CD4-positive, alpha-beta memory T cell (primary cell): ENCODE measurements at places on chromosomes 7 and 10.

DNA sequence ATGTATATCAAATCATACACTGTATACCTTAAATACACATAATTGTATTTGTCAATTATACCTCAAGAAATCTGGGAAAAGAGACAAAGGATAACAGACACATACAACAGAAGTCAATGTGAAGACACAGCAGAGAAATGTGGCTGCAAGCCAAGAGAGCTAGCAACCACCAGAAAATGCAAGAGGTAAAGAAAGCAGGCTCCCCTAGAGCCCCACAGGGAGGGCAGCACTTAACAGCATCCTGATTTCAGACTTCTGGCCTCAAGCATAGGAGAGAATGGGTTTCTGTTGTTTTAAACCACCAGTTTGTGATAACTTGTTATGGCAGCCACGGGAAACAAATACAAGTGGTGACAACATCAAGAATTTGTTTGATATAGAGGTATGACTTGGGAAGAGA is 1197.2 kb downstream of the SORCS1 start:
- DNase-seq, result no peak

DNA sequence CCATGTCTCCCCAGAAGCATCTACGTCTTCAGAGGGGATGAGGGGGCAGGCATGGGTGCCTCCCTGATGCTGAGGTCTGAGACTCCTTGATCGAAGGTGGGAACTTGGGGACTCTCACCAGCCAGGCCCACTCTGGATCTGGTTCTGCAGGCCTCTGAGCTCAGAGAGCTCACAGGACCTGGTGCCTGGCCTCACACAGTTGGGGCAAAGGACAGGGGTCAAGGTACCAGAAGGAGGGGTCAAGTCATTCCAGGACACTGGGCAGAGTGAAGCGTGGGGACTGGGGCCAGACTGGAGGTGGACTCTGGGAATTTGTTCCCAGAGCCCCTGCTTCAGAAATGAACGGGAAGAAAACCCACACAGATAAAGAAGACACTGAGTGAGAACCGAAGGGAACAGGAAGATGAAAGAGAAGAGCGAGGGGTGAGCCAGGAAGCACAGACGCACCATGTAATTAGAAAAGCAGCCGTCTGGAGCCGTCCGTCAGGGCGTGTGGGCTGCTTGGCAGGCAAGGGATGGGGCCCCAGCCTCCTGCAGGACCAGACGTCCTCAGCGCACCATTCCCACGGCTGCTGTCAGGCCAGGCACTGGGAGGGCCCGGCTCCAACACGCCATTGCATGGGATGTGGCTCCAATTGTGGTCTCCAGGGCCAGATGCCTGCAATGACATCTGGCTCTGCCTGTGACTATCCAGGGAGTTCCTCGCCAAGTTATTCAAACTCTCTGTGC is 47.7 kb downstream of the ZCCHC24 start:
- DNase-seq, result no peak

GRCh38 chr10:87865241-87865881 is 1.9 kb downstream of the PTEN start:
- DNase-seq, result no peak

- DNase-seq, result no peak
Observed at GRCh38 chr10:70550459-70550858, 52.1 kb downstream of the PRF1 start.

DNA sequence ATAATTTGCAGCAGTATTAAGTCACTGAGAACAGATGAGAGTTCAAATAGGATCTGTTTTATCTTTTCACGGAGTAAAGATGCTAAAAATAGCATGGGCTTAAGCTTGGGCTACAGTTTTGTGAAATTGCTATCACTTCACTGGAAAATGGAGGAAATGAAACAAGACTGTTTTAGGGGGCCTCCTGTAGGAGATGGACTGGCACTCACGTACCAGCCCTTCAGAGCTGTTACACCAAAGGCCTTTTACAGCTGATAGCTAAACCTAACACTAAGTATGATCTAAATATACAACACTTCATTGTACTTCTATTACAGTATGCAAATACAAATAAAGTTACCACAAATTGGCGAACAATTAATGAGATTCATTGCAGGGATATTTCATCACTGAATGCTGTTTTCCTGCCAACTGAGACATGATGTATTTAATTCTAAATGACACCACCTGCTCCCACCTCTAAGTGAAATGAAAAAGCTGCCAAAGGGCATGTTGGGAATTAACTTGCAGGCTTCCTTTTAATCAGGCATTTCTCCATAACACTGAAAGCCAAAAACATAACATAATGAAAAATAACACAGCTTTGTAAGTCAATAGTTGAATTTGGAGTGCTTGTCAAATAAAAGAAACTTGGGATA is 304.5 kb upstream of the LRRN3 start:
- DNase-seq, result no peak

- no peak for DNase-seq
Observed at GRCh38 chr10:61330669-61331068, 122.5 kb downstream of the TMEM26 start.

DNA sequence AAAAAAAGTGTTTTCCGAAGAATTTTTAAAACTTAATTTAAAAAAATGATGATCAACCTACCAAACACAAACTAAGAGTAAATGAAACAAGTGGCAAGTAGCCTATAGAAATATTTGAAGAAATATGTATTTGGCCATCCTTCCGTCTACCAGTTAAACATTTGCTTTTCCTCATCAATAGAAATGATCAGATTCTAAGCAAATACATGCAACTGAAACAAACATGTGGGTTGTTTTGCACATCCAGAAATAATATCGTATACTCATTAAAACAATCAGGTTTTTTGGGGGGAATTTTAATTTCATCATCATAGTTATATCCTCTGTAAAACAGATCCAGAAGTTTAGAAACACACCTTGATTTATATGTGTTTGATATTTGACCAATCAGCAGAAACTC is 1011.7 kb downstream of the GATA3 start:
- DNase-seq, result no peak

DNA sequence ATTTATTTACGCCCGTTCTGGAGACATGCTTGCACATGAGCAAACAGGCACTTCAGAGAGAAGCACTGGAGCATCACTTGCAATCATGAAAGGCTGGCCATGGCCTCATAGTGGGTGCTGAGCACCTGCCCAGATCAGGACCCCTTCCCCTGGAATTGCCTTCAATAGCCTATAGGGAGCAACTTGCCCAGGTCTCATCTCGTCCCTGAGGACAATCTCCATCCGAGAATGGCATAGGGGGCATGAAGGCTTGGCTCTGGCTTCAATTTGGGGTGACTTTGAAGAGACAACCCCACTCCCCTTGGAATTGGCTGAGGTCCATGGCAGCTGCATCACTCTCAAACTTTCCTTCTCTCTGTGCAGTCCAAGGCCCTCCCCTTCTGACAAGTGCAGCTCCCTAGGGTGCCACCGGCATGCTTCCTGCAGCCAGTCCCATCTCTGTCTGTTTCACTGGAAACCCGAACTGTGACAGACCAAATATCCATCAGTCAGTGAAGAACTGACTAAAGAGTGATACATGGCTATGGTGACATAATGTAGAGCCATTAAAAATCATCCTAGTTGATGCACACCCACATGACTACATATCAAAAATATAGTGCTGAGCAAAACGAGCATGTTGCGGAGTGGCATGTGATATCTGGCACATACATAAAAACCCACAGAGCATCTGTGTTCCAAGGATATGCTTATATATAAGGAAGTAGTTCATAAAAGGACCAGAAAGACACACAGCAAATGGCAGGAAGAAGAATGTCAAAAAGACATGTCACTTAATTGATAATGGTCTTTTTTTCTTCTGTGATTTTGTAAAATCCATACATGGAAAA is 12.4 kb downstream of the GDF2 start:
- DNase-seq, result no peak

DNA sequence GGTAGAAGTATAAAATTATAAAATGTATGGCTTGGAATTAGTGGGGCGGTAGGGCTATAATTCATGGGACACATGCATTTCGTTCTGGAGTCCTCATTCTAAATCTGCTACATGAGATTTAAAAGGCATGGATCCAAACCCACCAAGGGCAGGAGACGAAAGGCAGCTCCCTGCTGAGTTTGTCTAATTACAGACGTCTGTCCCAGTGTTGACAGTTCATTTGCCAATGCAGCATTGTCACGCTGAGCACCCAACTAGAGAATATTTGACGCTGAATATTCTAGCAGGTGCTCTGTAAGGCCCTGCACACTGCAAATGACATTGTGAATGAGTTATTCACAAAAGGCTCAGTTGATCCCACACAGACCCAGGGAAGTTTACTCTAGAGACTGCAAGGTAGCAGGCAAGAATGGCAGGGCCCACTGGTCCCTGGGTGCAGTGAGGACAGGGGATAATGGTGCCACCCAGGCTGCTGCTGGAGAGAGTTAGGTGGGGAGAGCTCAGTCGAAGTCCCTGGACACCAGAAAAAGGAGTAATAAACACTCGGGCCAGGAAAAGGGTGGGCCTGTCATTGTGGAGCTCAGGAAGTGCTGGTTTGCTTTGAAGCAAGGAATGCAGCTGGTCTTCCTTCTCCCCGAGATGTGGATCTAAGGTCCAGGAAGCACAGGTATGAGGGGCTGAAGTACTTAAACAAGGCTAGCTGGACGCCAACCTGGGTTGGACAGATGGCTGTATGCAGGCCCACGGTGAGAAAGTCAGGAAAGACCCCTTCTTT is 75.0 kb upstream of the JCAD start:
- no peak for DNase-seq

DNA sequence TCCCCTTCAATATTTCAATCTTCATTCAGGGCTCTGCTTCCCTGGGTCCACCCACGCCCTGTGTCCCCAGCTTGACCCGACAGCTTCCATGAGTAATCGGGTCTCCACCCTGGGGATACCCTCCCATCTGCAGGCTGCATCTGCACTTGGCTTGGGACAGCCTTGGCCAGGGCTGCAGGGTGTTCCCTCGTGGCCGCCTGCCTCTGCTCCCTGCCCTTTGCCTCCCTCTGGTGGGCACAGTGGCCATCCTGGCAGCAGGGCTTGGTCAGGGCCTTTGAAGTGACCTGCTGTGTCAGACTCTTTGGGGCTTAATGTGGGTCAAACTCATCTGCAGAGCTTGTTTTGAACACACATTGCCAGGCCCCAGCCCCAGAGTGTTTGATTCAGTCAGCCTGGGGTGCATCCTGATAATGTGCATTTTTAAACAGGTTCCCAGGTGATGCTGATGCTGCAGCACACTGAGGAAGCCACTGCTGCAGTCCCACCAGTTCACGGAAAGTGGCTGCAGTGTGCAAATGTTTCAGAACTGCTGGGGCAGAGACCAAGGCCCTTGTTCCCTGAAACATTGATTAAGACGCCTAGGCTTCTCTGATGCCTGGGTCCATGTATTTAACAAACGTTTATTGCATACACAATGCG is 80.7 kb upstream of the SEC61G start:
- DNase-seq, result no peak

GRCh38 chr10:1643908-1644179 is 93.5 kb downstream of the ADARB2 start:
- DNase-seq, result no peak

GRCh38 chr7:114777288-114777687 is 144.6 kb upstream of the MDFIC start:
- no peak for DNase-seq

GRCh38 chr10:110421512-110422138 is 76.1 kb upstream of the DUSP5 start:
- DNase-seq, result no peak

- no peak for DNase-seq
Observed at GRCh38 chr10:7374795-7375194, 36.0 kb downstream of the SFMBT2 start.

- no peak for DNase-seq
Observed at GRCh38 chr10:102735065-102735562, 8.6 kb upstream of the WBP1L start.

- no peak for DNase-seq
Observed at GRCh38 chr10:26770069-26770468, 72.6 kb downstream of the PDSS1 start.

GRCh38 chr7:158569858-158570323 is 17.7 kb downstream of the PTPRN2 start:
- DNase-seq, result no peak

DNA sequence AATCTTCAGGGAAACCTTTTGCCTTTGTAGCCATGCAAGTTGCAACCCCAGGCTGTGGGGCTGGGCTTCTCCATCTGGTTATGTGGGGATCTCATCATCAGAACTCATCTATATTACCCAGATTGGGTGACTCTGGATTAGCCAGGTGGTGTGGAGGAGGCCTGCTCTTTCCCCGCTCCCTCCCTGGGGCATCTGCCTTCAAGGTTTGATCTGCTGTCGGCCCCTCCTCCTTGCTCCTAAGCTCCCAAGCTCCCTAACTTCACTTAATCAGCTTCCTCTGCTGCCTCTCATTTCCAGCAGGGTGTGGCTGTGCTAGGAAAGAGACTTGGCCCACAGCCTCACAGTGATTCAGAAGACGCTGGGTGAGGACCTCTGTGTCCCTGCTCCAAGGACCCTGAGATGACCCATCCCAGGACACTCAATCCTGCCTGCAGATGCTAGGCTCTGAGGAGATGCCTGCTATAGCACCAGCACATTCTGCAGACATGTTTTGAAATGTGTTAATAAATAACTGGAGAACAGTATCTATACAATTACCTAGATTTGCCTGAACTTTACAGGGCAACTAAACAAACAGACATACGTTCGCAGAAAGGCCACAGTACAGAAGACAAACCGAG is 392.1 kb upstream of the PODXL start:
- no peak for DNase-seq

DNA sequence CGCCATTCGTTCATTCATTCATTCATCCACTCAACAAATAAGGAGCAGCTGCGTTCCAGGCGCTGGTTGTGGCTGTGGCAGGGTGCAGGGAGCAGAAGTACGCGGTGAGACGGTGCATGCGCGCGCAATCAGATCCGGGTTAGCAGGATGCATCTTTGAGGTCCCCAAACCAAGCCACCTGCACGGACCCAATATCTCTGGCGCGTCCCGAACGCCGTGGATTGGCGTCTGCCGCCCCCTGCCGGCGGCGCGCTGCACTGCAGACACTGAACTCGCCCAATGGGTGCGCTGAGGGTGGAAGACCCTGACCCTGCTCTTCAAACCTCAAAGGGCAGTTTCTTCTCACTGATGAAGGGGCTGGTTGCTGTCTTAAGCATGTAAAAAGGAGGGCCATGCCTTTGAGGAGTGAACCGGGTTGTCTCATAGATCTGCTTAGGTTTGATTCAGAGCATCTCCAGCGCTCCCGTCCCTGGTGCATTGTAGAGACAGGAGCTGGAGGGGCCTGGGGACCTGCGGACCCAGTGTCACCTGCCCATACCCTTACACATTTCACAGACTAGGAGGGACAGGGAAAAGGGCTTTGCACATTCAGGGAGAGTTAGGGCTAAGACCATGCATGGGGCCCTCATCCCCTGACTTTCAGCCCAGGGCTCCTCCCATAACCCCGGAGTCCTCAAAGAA is 102.5 kb downstream of the RAMP3 start:
- peak; percentile 54 for DNase-seq

DNA sequence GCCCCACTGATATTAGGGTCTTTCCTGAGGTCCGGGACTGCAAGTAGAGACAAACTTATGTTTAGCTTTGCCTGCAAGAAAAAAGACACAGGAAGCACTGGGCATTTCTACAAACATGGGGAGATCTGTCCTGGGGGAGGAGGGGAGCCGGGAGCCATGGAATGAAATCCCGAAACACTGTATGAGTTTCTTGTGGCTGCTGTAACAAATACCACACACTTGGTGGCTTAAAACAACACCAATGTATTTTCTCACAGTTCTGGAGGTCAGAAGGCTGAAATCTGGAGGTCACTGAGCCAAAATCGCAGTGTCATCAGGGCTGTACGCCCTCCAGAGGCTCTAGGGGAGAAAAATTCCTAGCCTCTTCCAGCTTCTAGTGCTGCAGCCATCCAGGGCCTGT is 114.0 kb upstream of the CHST15 start:
- no peak for DNase-seq

- no peak for DNase-seq
Observed at GRCh38 chr7:9505516-9505915, 1072.1 kb downstream of the NXPH1 start.
